ENCODE measurements at places on chromosomes 3 and 15. TPM values are rescaled to one million over a fixed set of nuclear protein-coding genes. Genes with fewer than 3 reads are reported as not detected.

The CA12 gene
- 0.34 TPM for total RNA-seq

The IL12A gene
- 4.0 TPM for total RNA-seq

The CHST13 gene
- total RNA-seq = 2.5 TPM

The ARNT2 gene
- 11.7 TPM for total RNA-seq

The ANKRD34C gene
- total RNA-seq = not detected

The ERC2 gene
- 0.20 TPM for total RNA-seq

The CHST14 gene
- total RNA-seq = 18.0 TPM

The IL5RA gene
- 1.9 TPM for total RNA-seq

The CBLB gene
- total RNA-seq = 138 TPM

The SLC12A1 gene
- not detected for total RNA-seq

The STARD5 gene
- total RNA-seq = 10.2 TPM

The CCRL2 gene
- 15.5 TPM for total RNA-seq

The SOX14 gene
- total RNA-seq = not detected

The XCR1 gene
- total RNA-seq = 7.3 TPM

The CD200R1 gene
- total RNA-seq = 9.8 TPM

The GPR171 gene
- total RNA-seq = 14.3 TPM

The RYR3 gene
- total RNA-seq = 1.6 TPM

The DPH3 gene
- total RNA-seq = 17.9 TPM

The MME gene
- total RNA-seq = 11.1 TPM

- DNase-seq = no peak
These were observed 34.7 kb downstream of the GAP43 start for GRCh38 chr3:115658032-115658336.

GRCh38 chr3:179450901-179451264 is 387 bp downstream of the GNB4 start:
- DNase-seq = no peak

GRCh38 chr15:79962178-79962577 is 8.8 kb downstream of the BCL2A1 start:
- DNase-seq = no peak

GRCh38 chr3:18512007-18512406 is 86.9 kb upstream of the SATB1 start:
- DNase-seq = no peak

- DNase-seq = peak; percentile 49
These were observed 635 bp upstream of the VILL start for GRCh38 chr3:37989821-37990480.

- DNase-seq = no peak
These were observed 45.7 kb downstream of the ZBTB11 start for GRCh38 chr3:101631098-101631796.

DNA sequence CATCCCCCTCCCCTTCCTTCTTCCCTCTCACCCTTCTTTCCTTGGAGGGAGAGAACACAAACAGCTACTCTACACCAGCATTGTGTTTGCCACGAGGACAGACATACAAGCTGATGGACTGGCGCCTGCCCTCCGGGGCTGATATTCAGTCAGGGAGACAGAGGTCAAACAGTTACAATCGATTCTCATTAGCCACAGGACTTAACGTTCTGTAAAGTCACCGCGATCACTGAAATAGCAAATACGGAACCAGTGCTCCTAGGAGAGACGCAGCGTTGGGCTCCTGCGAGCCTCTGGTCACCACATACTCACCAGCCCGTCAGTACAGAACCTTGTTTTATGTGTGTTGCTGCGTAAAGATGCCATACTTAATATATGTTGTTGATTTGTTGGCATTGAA is 108.8 kb downstream of the LRRK1 start:
- DNase-seq = peak; percentile 23

DNA sequence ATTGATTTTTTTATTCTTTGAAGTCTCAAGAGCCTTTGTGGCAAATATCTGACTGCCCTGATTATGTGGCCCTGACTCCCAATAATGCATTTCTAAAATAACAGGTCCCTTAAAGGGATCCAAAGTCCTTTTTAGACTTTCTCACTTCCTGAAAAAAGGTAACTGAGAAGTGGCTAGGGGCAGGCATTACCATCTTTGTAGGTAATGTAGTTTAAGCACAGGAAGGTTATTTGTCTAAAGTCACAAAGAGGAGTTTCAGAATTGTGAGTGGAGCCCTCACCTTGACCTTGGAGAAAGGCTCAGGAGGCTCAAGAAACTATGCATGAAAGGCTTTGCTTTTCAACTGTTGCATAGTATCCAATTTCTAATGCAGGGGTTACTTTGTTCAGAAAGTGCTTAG is 142.9 kb upstream of the MRPL3 start:
- no peak for DNase-seq

DNA sequence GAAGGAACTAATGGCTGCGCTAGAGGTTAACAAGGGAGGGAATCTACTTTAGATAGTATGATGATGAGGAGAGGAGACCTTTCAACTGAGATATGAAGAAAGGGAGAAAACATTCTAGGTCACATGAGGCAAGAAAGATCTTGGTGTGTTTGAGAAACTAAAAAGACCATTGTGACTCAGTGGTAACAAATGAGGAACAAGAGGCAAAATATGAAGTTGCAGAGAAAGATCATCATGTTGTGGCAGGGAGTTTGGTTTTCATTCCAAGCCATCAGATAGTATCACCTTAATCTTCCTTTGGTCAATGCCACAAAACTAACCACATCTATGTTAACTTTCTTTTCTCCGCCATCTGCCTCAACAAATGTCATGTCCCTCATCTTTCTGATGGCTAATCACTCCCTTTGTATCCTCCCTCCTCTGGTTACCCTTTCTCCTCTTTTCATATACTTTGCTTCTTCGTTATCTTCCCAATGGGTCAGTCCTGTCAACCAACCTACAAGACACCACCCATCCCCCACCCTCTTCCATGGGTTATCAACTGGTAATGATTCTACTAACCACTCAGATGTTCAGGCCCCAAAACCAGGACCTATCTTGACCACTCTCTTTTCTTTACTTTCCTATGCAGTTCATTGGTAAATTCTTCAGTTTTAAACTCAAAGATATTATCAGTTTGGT is 2.4 kb upstream of the PDCD6IP start:
- DNase-seq = no peak

- no peak for DNase-seq
These were observed 466 bp downstream of the IQSEC1 start for GRCh38 chr3:13072600-13073325.

GRCh38 chr3:6806991-6807390 is 53.9 kb upstream of the GRM7 start:
- DNase-seq = no peak

DNA sequence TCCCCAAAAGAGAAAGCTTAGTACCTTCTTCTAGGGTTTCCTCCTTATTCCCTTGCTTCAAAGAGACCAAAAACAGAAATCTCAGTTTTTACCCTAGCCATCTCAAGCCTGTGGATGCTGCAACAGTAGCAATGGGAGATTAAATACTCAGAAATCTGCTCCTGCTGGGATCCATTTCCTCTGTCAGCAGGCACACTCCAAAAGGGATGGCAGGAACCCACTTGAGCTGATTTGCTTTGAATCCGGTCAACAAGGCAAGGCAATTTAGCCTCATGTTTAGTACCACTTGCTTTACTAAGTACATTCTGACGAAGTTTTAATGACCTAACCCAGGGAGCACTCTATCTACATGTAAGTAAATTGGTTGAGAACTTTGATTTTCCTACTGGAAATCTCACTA is 590.0 kb upstream of the ADAMTS9 start:
- no peak for DNase-seq

- no peak for DNase-seq
These were observed 55.4 kb upstream of the KCNMB2 start for GRCh38 chr3:178480795-178481194.

GRCh38 chr3:167723025-167723512 is 11.6 kb downstream of the PDCD10 start:
- DNase-seq = no peak

- DNase-seq = no peak
These were observed 27.8 kb downstream of the ADGRG7 start for GRCh38 chr3:100637197-100637631.

DNA sequence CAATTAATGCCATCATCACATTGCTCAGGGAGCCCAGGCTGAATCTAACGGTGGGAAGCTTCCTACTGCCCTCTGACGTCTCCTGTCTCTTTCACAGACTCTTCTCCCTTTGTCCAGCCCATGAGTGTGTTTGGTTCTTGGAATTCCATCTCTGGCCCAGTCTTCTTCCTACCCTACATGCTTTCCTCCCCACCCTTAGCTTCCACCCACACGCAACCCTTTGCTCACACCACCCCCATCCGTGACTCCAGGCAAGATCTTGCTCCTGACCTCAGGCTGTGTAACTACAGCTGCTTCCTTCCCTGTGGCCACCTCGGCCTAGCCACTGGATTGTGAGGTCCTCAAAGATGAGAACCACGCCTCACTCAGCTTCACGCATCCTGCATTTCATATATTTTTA is 72.3 kb upstream of the THBS1 start:
- DNase-seq = no peak

GRCh38 chr3:112477891-112478290 is 21.4 kb downstream of the BTLA start:
- DNase-seq = no peak

- no peak for DNase-seq
These were observed 15.2 kb upstream of the RARRES1 start for GRCh38 chr3:158747417-158747816.

- no peak for DNase-seq
These were observed 246.5 kb downstream of the PTPRG start for GRCh38 chr3:61807865-61808276.

- DNase-seq = no peak
These were observed 71.2 kb downstream of the OTOL1 start for GRCh38 chr3:161567577-161568361.

DNA sequence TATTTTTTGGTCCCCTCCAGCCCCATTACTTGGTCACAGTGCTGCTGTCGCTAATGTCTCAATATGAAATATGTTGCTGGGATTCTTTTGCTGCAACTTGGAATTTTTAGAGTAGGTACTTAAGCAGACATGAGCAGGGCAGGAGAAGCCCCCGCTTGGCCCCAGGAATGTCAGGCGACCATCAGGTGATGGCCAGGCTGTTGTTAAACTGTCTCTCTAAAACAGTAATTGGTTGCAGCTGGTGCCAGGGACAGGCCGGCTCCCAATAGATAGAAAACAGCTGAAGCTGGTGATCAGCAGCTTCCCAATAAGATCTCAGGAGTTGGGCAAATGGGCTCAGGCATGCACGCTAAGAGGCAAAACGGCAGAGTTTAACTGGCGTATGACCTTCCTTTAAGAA is 329.9 kb upstream of the TBL1XR1 start:
- DNase-seq = no peak

GRCh38 chr15:79826800-79827199 is 70.0 kb downstream of the MTHFS start:
- DNase-seq = no peak

Data from spleen (tissue), 13 donors.